ENCODE measurements at places on chromosomes 1 and 21. TPM values are rescaled to one million over a fixed set of nuclear protein-coding genes. Genes with fewer than 3 reads are reported as not detected.

The FCMR gene
- 11.7 TPM for total RNA-seq

The PFKL gene
- total RNA-seq = 134 TPM

The HEYL gene
- 12.7 TPM for total RNA-seq

The HAO2 gene
- total RNA-seq = not detected

The KLHDC8A gene
- total RNA-seq = not detected

The AGBL4 gene
- not detected for total RNA-seq

The LCE6A gene
- not detected for total RNA-seq

The CELA3B gene
- not detected for total RNA-seq

The ADGRL2 gene
- 0.22 TPM for total RNA-seq

The OPTC gene
- total RNA-seq = not detected

DNA sequence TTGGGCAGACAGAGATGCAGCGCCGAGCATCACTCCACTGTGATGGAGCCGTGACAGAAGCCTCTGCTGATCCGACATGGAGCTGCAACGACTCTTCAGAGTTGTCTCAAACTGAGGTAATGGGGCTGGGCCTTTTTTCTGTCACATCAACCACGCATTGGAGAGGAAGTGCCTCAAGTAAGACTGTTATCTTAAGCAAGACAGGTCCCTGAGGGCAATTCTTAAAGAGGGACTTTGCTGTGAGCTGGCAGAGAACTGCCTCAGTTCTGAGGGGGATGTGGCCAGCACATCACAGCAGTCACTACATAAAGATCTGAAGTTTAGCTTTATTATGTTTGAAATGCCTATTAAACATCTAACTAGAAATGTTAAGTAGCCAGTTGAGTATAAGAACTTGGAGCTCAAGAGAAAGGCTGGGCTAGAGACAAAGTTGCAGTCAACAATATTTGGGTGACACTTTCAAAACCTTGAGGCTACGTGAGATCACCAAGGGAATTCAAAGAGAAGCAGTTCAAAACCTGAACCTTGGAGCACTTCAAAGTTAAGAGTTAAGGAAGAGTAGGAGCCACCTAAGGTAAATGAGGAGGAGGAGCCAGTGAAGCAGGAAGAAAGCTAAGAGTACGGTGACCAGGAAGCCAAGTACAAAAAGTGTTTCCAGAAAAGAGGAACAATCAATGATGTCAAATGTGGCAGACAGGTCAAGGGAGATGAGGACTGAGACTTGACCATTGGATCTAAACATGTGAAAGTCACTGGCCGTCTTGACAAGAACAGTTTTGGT is 54.2 kb upstream of the BCL9 start:
- DNase-seq = no peak

GRCh38 chr1:45621501-45621836 is 2.4 kb downstream of the CCDC17 start:
- no peak for DNase-seq

DNA sequence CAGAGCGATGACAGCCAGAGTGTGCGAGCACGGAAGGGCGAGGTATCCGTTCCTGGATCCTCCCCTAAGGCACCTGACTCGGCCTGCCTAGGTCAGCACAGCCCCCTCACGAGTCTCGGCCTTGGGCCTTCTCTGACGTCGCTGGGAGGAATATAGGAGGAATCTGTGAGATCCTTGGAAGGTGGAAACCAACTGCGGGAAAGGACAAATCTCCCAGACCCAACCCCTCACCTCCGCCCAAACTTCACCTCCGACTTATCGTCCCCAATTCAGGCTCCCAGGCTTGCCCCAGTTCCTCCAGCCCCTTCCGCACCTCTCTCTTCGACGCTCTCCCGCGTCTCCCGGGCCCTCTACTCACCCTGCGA is 494 bp downstream of the APH1A start:
- no peak for DNase-seq

DNA sequence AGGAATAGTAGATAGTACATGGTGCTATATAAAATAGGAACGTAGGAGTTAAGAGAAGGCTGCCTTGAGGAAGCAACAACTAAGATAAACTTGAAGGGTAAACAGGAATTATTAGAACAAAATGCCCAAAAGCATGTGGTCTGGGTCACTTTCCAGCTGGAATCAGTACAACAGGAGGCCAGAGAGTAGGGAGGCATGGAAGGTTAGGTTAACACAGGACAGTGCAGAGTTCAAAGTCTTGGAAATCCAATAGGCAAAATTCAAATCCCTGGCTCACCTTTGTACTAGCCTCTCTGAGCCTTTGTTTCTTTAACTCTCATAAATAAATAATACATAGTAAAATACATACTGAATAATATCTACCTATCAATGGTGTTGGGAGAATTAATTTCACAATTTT is 69.0 kb upstream of the NEK7 start:
- no peak for DNase-seq

DNA sequence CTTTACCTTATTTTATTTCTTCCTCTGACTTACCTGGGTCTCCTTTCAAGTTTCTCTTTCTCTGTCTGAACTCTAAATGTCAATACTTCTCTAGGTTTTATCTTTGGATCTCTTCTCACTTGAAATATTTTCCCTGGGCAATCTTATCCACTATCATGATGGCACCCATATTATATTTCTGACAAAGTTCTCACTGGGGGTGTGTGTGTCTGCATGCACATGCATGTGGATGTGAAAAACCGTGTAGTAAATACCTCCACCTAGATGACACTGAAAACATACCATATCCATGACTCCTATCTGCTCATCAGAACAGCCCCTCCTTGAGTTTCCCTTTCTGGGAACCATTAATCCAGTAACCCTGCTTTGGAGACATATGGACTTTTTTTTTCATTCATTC is 30.9 kb downstream of the DNASE2B start:
- no peak for DNase-seq

DNA sequence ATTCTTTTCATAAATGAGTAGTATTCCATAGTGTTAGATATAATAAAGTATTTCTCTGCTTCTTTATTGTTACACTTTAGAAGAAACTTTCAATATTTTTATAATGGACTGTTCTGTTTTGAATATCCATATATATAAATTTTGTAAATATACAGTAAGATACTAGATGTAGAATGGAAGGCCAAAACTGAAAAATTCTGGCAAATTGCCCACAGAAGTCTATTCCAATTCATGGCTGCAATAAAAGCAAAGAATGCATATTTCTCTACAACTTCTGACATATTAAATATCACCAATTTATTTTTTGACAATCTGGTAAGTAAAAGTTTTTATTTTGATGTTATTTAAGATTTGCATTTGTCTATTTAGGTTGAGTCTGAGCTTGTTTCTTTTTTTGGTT is 532.5 kb downstream of the NCAM2 start:
- DNase-seq = no peak

DNA sequence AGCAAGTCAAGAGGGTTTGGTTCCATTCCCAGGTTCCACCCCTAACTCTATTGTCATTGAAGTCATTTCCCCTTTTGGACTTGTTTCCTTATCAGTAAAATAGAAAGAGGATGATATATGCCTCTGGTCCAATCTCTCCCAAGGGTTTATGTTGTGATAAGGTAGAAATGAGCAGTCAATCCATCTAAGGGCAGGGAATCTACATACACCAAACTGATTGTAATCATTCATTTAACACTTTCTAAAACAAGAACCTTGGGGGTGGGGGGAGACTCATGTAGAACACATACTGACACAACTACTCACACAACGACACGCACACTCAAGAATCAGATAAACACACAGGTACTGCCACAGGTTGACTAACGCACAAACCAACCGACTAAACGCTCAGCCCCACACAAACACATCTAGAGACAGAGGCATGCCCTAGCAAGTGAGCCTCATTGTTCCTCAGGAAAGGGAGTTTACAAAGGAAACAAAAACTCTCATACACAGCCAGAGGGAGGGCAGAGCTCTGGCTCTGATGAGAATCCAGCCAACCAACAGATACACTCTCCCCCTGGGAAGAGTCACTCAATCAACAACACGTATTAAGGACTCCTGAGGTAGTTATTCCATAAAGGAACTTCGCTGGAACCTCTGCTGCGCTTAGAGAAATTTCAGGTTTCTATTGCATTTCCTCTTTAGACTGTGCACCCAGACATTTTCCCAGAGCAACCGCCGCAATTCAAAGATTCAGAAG is 1.0 kb downstream of the F11R start:
- DNase-seq = no peak

DNA sequence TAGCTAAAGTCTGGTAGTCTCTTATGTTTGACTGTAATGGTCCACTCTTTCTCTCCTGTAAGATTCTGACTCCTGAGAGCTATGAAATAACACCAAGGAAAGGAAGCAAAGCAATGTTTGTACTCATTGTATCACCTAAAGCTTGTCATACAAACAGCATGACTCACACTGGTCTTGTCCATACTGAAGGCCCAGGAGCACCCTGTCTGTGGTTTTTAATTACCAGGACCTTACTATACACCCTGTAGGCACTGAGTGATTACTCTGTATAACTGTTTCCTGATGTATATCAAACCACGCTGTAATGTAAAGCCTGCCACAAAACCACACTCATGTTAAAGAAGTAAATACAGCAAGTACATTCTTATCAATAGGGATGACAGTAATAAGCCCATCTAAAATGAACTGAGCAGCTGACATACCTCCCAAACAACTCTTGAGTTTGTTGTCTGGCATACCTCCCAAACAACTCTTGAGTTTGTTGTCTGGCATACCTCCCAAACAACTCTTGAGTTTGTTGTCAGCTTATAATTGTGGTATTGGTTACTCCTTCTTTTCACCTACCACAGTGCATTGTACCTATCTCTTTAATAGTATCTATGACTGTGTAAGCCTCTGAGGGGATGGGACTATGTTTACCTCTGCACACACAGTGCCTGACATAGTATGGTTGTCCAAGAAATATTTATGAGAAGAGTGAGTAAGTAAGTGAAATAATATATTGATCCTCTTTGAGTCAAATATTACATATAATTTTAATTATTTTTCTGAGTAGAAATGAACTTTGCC is 11.6 kb upstream of the TNFSF18 start:
- DNase-seq = peak; percentile 61

DNA sequence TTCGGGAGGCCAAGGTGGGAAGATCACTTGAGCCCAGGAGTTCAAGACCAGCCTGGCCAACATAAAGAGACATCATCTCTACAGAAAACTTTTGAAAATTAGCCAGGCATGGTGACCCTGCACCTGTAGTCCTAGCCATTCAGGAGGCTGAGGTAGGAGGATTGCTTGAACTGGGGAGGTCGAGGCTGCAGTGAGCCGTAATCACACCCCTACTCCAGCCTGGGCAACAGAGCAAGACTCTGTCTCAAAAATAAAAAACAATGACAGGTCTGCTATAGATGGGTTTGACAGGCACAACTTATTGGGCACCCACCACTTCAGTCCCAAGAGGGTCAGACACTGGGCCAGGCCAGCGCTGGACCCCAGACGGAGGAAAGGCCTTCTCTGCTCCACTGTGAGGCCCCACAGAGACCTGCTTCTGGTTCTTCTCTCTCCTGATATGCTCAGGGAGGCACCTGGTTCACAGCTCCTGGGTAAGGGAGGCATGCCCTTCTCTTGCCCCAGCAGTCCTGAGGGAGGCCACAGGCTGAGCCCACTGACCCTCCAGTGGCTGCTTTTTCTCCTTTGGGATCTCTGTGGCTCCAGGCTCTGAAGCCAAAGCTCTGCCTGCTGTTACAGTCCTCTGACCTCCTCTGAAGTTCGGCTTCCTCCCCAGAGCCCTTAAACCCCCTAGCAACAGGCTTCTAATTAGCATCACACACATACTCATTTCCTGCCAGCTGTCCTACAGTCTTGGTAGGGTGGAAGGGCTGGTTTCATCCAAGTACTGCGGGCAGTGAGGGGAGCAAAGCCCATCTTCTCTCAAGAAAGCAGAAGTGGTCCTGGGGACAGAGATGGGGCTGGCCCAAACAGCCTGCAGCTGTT is 14.4 kb downstream of the S100A16 start:
- no peak for DNase-seq

- no peak for DNase-seq
These were observed 167.4 kb downstream of the HHAT start for GRCh38 chr1:210496063-210496462.

GRCh38 chr1:111236379-111236778 is 8.9 kb downstream of the CHI3L2 start:
- DNase-seq = no peak

- no peak for DNase-seq
These were observed 125.6 kb downstream of the ETS2 start for GRCh38 chr21:38931291-38931690.

DNA sequence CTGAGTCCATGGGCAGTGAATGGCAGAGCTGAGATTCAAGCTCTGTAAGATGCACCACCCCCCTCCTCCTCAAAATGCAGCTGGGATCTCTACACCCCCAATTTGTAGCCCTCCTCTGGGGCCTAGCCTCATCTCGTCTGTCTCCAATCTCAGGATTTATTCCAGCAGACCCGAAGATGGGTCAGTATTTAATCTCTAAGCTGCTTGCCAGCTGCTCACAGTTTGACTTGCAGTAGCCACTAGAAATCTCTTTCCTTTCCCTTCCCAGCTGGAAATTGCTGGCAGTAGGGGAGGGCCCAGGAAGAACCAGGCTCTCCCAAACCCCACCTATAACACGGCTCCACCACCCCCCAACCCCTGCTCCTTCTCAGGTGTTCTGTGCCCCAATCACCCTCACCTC is 1.5 kb downstream of the LACTBL1 start:
- DNase-seq = no peak

GRCh38 chr1:12173631-12174121 is 6.9 kb downstream of the TNFRSF1B start:
- DNase-seq = no peak

- no peak for DNase-seq
These were observed 369.7 kb downstream of the MATN1 start for GRCh38 chr1:30353637-30354036.

GRCh38 chr1:1797731-1798341 is 19.6 kb upstream of the NADK start:
- DNase-seq = no peak

DNA sequence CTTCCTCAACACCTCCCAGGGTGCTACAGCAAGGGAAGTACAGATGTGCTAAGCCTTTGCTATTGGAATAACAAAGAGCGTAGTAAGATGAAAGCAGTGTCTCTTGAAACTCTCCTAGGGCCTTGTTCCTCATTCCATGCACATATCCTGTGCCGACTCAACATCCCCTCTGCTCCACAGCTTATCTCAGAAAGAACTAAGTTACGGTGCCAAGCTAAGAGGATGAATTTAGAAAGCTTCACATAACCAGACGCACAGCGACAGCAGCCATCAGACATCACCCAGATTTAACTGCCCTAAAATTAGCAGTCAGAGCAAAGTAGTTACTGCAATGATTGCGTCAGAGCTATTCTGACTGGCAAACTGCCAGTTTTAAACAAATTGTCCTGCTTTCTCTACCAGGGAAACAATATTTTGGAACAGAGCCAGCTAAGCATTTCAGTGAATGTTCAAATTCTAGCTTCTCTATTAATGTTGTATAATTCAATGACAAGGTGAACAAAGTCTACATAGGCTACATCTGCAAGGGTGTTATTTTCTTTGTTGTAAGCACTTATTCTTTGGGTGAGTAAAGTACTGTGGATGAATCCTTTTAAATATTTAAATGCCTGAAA is 9.5 kb downstream of the SIPA1L2 start:
- no peak for DNase-seq

DNA sequence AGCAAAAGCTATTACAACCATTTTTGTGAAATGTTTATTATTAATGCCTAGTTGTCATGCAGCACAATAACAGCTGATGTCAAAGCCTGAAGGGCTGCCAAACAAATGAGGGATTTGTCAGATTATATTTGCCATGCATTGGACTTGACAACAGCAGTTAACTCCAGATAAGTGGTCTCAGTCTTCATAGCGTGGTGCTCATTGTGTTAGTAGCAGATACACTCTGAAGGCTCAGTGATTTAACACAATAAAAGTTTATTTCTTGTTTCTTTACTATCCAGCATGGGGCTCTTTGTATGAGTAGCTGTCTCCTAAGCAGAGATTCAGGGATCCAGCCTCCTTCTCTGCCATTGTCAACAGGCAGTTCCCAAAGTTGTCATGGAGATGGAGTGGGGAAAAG is 76.0 kb upstream of the PTGFRN start:
- DNase-seq = no peak
